Neural crest cell (in vitro differentiated cells): ENCODE measurements at places on chromosomes 3 and 15. TPM values are rescaled to one million over a fixed set of nuclear protein-coding genes. Genes with fewer than 3 reads are reported as not detected.

CA12 gene
- total RNA-seq: 1.1 TPM in 2 replicates

- peaks cover 6% of the 10 kb centered on the region for H3K4me1 ChIP-seq
- no peaks in the 10 kb centered on the region for H3K36me3 ChIP-seq
- no peak for DNase-seq
- no peaks in the 10 kb centered on the region for H3K27me3 ChIP-seq
Observed at GRCh38 chr3:130093741-130094391, 12.2 kb downstream of the ALG1L2 start.

DNA sequence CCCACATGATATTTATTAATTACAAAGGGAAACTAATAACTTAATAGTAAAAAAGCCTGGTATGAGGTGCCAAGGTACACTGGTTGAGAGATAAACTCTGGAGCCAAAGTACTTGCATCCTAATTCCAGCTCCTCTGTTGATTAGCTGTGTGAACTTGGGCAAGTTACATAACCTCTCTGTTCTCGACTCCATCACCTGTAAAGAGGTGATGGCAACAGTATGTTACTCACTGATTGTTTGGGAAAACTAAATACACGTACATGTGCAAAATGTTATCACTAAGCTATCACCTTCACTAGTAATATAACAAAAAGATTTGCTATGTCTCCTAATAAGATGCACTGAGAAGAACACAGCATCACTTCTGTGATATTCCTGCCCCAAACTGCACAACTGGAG lies 206.4 kb downstream of the MEX3B start:
- no peak for DNase-seq
- peaks cover 4% of the 10 kb centered on the region for H3K4me1 ChIP-seq
- H3K36me3 ChIP-seq: no peaks in the 10 kb centered on the region
- H3K27ac ChIP-seq: no peak overlapping the region

DNA sequence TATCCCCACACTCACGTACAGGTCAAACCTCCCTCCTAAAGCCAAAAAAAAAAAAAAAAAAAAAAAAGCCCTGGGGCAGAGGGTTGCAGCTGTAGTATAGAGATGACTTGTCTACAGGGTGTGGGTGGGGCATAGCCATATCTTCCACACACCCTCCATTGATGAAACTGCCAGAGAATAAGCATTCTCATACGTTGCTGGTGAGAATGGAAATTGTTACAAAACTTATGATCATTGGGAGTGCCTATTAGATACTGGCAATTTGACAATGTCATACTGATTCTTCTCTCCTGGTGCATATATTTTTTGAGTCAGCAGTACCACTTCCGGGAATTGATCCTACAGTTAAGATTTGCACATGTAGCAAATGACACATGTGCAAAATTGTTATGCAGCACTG lies 11.0 kb upstream of the CTNNB1 start:
- peaks cover 9% of the 10 kb centered on the region for H3K4me1 ChIP-seq
- no peak overlapping the region for H3K4me3 ChIP-seq
- H3K27me3 ChIP-seq: no peaks in the 10 kb centered on the region

DNA sequence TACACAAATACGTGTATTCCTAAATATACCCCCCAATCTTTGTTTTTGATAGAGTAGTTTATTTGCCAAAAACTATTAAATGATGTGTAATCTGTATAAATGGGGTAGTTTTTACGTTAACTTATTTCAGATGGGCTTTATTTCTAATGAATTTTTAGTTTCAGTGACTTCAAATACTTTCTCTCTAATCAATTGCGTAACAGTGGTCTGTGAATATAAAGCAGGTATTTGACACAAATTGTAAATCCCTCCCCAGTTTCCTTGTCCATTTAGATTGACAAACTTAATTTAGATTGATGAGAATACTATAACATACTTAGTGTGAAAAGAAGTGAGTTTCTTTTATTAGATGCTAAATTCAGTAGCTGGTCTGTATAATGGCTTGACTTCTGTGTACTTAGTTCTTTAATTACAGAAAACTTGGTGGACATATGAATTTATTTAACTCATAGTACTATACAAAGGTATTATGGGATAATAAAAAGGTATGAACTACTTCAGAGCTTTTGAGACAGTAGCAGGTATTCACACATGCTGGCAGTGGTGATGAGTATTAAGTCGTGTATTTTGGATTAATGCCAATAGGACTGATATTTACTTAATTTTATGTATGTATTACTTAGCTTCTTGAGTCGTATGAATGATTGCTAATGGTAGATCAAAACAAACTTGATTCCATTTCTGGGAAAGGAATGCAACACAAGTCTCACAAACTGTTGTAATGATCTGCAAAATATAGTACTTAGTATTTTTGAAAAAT lies 81.6 kb downstream of the STT3B start:
- no peak overlapping the region for H3K4me3 ChIP-seq
- DNase-seq: no peak
- no peaks in the 10 kb centered on the region for H3K4me1 ChIP-seq
- H3K27ac ChIP-seq: no peak overlapping the region

UBL7 gene
- total RNA-seq: 43.7 and 50.1 TPM in 2 replicates

GRCh38 chr3:172303181-172303580 lies 145.1 kb downstream of the GHSR start:
- H3K27me3 ChIP-seq: no peaks in the 10 kb centered on the region
- DNase-seq: no peak
- H3K4me3 ChIP-seq: no peak overlapping the region

DNA sequence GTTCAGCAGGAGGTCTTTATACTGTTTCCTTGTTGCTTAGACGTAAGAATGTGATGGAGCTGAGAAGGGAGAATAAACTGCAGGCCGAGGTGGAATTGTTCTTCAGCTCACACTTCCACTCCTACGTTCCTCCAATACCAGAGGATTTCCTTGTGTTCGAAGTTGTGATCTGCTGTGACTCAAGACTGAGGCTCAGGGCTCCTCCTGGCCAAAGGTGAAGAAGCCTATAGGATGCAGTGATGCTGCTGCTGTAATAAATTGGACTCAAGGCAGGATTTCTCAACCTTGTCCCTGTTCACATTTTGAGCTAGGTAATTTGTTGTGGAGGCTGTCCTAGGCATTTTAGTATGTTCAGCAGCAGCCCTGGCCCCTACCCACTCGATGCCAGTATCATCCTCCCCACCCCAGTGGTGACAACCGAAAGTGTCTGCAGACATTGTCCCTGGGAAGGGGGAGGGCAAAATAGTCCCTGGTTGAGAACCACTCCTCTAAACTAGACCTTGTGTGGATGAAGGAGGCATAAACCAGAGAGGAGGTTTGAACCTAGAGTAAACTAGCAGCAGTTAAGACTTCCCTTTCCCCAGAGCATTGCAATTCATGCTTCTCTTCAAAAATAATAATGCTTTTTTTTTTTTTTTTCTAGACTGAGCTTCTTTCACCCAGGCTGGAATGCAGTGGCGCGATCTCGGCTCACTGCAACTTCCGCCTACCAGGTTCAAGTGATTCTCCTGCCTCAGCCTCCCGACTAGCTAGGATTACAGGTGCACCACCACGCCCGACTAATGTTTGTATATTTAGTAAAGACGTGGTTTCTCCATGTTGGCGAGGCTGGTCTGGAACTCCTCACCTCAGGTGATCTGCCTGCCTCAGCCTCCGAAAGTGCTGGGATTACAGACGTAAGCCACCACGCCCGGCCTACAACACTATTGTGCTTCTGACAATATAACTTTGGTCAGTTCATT lies 11.1 kb downstream of the RAP2B start:
- no peaks in the 10 kb centered on the region for H3K36me3 ChIP-seq
- no peak for DNase-seq
- no peak overlapping the region for H3K27ac ChIP-seq
- H3K4me3 ChIP-seq: no peak overlapping the region
- H3K27me3 ChIP-seq: no peaks in the 10 kb centered on the region

DNA sequence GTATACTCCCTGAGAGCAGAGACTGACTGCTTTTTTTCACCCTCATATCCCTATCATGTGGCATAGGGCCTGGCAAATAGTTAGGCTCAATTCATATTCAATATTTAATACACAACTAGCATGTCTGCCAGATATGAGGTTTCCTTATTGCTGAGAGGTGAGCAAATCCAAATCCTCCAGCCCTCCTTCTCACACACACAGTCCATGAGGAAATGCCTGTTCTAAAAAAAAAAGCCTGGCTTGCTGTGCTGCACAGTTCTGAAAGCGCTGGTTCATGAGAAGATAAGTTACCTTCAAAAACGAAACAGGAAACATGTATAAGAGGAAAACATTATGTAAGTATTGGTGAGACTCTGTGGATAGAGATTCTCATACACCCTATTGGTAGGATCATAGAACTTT lies 15.5 kb upstream of the ACAP2 start:
- H3K27ac ChIP-seq: no peak overlapping the region
- no peak for DNase-seq
- no peaks in the 10 kb centered on the region for H3K36me3 ChIP-seq
- no peaks in the 10 kb centered on the region for H3K27me3 ChIP-seq

DNA sequence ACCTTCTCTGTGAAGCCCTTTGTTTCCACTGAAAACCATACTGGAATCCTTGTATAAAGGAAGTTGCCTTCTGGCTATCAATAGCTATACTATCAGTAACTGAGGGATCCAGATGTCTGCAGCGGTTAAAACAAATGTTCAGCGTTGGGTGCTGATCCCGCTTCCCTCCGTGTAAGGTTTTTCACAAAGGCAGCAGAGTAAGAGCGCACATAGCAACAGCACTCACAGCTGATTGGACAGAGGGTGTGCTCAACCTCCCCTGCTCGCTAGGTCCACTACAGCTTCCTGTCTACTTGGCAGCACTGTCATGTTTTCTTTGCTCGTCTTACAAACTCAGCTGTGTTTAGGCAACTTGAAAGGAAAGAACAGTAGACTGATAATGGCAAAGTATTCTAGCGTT lies 27.3 kb downstream of the ATOSA start:
- DNase-seq: peak; percentile 53
- H3K27ac ChIP-seq: peak overlapping the region; percentile 98
- no peaks in the 10 kb centered on the region for H3K36me3 ChIP-seq
- H3K4me3 ChIP-seq: peak overlapping the region; percentile 70
- no peaks in the 10 kb centered on the region for H3K27me3 ChIP-seq

DNA sequence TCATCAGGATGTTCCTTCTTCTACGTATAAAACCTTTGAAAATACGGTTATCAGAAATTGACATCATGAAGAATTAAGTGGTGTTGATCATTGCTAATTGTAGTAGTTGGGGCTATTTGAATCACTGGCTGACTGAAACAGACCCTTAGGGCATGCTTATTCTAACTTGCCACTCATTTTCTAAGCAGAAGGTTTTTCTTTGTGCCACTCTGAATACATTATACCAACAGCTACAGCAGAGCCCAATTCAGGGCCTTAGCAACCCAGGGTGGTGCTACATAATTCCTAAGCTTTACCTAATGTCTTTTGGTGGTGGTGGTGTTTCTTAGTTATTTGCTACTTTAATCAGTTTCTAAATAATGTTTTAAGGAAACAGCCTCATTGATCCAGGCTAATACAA lies 524.2 kb downstream of the NLGN1 start:
- H3K4me1 ChIP-seq: peaks cover 29% of the 10 kb centered on the region
- DNase-seq: no peak
- no peaks in the 10 kb centered on the region for H3K27me3 ChIP-seq
- no peak overlapping the region for H3K4me3 ChIP-seq
- H3K27ac ChIP-seq: no peak overlapping the region

- no peak overlapping the region for H3K27ac ChIP-seq
- no peak for DNase-seq
- H3K4me1 ChIP-seq: no peaks in the 10 kb centered on the region
- H3K27me3 ChIP-seq: no peaks in the 10 kb centered on the region
- H3K4me3 ChIP-seq: no peak overlapping the region
Observed at GRCh38 chr3:163951397-163951987, 1126.8 kb downstream of the SI start.

DNA sequence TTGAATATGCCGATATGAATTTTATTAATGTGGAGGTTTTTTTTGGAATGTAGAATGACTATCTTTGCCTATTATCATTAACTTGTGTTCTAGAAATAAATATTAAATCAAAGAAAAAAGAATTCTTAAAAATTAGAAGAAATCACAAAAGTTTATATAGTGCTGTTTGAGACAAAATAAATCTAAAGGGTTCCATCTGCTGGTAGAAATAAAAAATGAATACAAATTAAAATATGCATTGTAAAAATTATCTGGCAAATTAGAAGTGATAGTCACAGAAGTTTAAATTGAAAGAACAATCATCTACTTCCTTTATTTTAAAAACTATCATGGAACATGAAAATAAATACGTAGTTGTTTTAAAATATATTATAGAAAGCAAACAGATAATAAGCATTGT lies 22.7 kb upstream of the ZBTB20 start:
- DNase-seq: no peak
- no peaks in the 10 kb centered on the region for H3K27me3 ChIP-seq
- no peak overlapping the region for H3K4me3 ChIP-seq
- no peaks in the 10 kb centered on the region for H3K4me1 ChIP-seq
- H3K27ac ChIP-seq: no peak overlapping the region

KIF15 gene
- total RNA-seq: 49.0 and 51.3 TPM in 2 replicates

DNA sequence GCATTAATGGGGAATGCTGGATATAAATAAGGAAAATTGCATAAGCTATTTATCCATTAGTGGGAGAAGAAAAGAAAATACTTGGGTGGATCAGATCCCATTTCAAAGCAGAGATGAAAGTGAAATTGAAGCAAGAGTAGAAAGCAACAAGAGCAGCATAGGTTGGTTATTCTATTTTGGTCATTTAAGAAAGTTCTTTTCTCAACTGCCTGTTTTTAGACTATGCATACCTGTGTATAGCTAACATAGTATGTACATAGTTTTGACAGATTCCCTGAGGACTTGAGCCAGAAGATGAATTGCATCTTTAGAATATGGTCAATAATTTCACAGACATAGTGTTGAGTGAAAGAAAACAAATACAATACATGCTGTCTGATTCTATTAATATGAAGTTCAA lies 29.0 kb upstream of the DENND4A start:
- no peak overlapping the region for H3K27ac ChIP-seq
- peaks cover 5% of the 10 kb centered on the region for H3K4me1 ChIP-seq
- no peaks in the 10 kb centered on the region for H3K27me3 ChIP-seq
- no peak for DNase-seq

TRIM71 gene
- total RNA-seq: 92.4 and 95.2 TPM in 2 replicates

DNA sequence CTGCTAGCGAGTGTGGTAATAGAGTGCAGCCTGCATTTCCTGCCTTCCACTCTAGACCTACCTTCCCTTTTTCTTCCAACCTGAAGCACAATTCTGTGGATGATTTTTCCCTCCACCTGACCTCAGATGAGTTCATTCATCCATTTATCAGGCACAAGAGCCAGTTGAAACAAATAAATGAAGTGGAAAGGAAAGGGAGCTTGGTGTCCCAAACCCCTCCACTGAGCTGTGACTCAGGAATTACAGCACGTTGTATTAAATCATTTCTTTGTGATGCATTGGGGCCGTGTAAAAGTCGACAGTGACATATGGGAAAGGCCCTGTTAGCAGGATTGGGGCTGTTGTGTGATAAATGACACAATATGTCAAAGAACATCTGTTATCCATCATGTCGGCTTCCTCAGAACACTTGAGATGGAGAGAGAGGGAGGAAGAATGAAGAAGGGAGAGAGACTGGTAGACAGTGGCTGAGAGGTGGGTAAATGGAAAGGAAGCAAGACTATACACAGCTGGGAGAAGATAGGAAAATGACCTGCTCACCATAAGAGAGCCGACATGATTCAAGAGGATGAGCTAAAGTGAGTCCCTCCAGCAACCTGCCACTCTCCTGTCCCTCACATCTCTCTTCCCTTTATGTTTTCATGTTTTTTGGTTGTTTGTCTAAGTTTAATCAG lies 366.0 kb downstream of the AGBL1 start:
- no peaks in the 10 kb centered on the region for H3K36me3 ChIP-seq
- no peaks in the 10 kb centered on the region for H3K4me1 ChIP-seq
- H3K27ac ChIP-seq: no peak overlapping the region
- no peaks in the 10 kb centered on the region for H3K27me3 ChIP-seq
- H3K4me3 ChIP-seq: no peak overlapping the region

- no peaks in the 10 kb centered on the region for H3K36me3 ChIP-seq
- no peaks in the 10 kb centered on the region for H3K27me3 ChIP-seq
- H3K4me1 ChIP-seq: peaks cover 25% of the 10 kb centered on the region
- no peak for DNase-seq
- no peak overlapping the region for H3K4me3 ChIP-seq
Observed at GRCh38 chr15:63860555-63860954, 26.8 kb upstream of the HERC1 start.
